ENCODE measurements at places on chromosomes 12 and 14. TPM values are rescaled to one million over a fixed set of nuclear protein-coding genes. Genes with fewer than 3 reads are reported as not detected.

AHNAK2 gene
- not detected for total RNA-seq

NAV3 gene
- total RNA-seq, result not detected

TIMELESS gene
- total RNA-seq, result 61.6 TPM

TCL1B gene
- total RNA-seq, result not detected

CELA1 gene
- 0.26 TPM for total RNA-seq

EIF2B2 gene
- total RNA-seq, result 68.5 TPM

KIF26A gene
- 0.05 TPM for total RNA-seq

GRIN2B gene
- not detected for total RNA-seq

SIX6 gene
- total RNA-seq, result not detected

- DNase-seq, result no peak
- H3K27ac ChIP-seq, result peak overlapping the region; percentile 65
- H3K36me3 ChIP-seq, result peaks cover 20% of the 10 kb centered on the region
- no peaks in the 10 kb centered on the region for H3K27me3 ChIP-seq
- peaks cover 21% of the 10 kb centered on the region for H3K4me1 ChIP-seq
Observed at GRCh38 chr14:58356268-58356667, 39.5 kb upstream of the TOMM20L start.

DNA sequence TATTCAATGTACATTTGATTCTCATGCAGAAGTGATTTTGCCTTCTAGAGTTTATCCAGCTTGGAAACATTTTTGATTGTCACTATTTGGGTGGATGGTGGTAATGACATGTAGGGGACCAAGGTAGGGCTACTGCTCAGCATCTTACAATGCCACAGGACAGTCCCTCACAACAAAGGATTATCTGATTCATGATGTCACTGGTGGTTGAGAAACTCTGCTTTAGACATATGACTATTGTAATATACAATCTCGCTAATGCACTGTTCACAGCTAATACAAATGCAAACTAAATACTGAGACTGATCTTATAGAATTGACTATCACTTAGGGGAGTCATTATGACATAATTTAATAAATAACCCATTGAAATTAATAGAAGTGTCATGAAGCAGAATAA lies 60.4 kb upstream of the BTG1 start:
- H3K4me3 ChIP-seq, result no peak overlapping the region
- peaks cover 32% of the 10 kb centered on the region for H3K4me1 ChIP-seq
- H3K27ac ChIP-seq, result no peak overlapping the region
- H3K36me3 ChIP-seq, result no peaks in the 10 kb centered on the region
- H3K27me3 ChIP-seq, result no peaks in the 10 kb centered on the region

- peak; percentile 45 for DNase-seq
- H3K4me1 ChIP-seq, result no peaks in the 10 kb centered on the region
- no peaks in the 10 kb centered on the region for H3K27me3 ChIP-seq
- no peaks in the 10 kb centered on the region for H3K36me3 ChIP-seq
- no peak overlapping the region for H3K4me3 ChIP-seq
Observed at GRCh38 chr14:67583711-67584644, 16.1 kb downstream of the PIGH start.

DNA sequence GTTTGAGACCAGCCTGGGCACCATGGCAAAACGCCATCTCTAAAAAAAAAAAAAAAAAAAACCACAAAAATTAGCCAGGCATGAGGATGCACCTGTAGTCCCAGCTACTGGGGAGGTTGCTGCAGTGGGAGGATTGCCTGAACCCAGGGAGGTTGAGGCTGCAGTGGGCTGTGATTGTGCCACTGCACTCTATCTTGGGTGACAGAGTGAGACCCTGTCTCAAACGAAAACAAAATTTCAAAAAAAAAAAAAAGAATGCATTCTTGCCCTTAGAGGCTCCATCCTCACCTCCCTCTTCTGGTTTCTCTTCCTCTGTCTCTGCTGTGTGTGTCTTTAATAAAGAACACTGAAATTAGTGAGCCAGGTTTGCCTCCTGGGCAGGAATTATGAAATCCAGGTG lies 107.8 kb downstream of the VCPKMT start:
- no peak overlapping the region for H3K27ac ChIP-seq
- no peaks in the 10 kb centered on the region for H3K27me3 ChIP-seq
- H3K4me3 ChIP-seq, result no peak overlapping the region
- no peak for DNase-seq
- peaks cover 20% of the 10 kb centered on the region for H3K4me1 ChIP-seq

DNA sequence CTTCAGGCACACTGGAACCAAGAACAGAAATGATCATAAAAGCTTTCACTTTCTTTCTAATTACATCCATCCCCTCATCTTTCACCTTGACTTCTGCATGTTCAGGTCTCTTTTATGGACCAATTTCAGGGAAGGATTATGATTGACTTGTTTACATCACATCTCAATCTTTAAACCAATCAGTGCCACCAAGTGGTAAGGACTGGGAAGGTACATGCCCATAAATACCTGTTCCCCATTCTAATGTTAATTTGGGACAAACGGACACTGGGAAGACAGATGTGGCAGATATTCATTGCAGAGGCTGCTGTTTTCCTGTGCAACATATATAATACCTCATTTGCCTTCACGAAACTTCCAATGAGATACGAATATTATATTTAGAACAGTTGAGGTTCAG lies 978.1 kb downstream of the GALC start:
- no peaks in the 10 kb centered on the region for H3K4me1 ChIP-seq
- no peak overlapping the region for H3K4me3 ChIP-seq
- no peak for DNase-seq

GRCh38 chr12:109600481-109600880 lies 26.9 kb downstream of the MVK start:
- peaks cover 18% of the 10 kb centered on the region for H3K4me1 ChIP-seq
- no peak overlapping the region for H3K4me3 ChIP-seq
- H3K27me3 ChIP-seq, result no peaks in the 10 kb centered on the region
- no peak overlapping the region for H3K27ac ChIP-seq

DNA sequence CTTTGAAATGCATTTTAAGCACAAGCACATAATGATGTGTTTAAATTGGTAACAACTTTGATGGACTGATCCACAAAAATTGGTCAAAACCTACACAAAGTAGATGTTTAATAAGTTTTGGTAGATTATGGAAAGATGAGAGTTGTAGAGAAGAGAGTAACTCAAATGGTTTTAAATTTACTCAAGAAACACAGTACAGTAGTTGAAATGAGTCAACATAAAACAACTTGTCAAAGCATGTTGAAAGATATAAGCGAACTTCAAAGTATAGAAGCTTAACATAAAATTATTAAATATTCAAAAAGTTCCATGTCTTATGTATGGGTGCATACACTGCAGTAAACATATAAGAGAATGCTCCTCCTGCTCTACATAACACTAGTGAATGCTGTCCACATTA lies 49.4 kb downstream of the KITLG start:
- no peak for DNase-seq
- H3K4me3 ChIP-seq, result no peak overlapping the region
- H3K36me3 ChIP-seq, result no peaks in the 10 kb centered on the region
- no peak overlapping the region for H3K27ac ChIP-seq

- no peak for DNase-seq
- H3K4me3 ChIP-seq, result no peak overlapping the region
- peaks cover 7% of the 10 kb centered on the region for H3K4me1 ChIP-seq
- no peak overlapping the region for H3K27ac ChIP-seq
- no peaks in the 10 kb centered on the region for H3K27me3 ChIP-seq
- no peaks in the 10 kb centered on the region for H3K36me3 ChIP-seq
Observed at GRCh38 chr12:19186722-19187661, 57.5 kb downstream of the PLEKHA5 start.

DNA sequence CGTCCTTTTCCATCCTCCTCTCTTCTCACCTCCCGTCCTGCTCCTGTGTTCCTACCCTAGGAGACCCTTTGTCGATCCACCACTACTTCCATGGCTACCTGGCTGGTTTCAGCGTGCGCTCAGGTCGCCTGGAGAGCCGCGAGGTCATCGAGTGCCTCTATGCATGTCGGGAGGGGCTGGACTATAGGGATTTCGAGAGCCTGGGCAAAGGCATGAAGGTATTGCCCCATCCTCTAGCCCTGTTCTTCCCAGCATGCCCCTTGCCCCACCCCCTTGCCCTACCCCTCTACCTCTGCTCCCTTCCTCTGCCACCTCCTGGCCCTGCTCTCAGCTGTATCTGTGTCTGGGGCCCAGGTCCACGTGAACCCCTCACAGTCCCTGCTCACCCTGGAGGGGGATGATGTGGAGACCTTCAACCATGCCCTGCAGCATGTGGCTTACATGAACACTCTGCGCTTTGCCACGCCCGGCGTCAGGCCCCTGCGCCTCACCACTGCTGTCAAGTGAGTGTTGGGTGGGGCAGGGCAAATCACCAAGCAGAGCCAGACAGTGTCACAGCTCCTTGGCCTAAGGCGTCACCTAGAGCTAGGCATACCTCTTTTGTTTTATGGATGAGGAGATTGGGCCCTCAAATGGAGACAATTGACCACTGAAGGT lies 12.8 kb downstream of the CLSTN3 start:
- DNase-seq, result no peak
- H3K36me3 ChIP-seq, result peaks cover 4% of the 10 kb centered on the region
- no peaks in the 10 kb centered on the region for H3K27me3 ChIP-seq
- H3K27ac ChIP-seq, result no peak overlapping the region
- H3K4me1 ChIP-seq, result no peaks in the 10 kb centered on the region
- H3K4me3 ChIP-seq, result no peak overlapping the region

GRCh38 chr12:75890141-75890540 lies 141.4 kb downstream of the PHLDA1 start:
- DNase-seq, result no peak
- H3K4me1 ChIP-seq, result peaks cover 4% of the 10 kb centered on the region
- H3K4me3 ChIP-seq, result no peak overlapping the region
- H3K27ac ChIP-seq, result no peak overlapping the region

DNA sequence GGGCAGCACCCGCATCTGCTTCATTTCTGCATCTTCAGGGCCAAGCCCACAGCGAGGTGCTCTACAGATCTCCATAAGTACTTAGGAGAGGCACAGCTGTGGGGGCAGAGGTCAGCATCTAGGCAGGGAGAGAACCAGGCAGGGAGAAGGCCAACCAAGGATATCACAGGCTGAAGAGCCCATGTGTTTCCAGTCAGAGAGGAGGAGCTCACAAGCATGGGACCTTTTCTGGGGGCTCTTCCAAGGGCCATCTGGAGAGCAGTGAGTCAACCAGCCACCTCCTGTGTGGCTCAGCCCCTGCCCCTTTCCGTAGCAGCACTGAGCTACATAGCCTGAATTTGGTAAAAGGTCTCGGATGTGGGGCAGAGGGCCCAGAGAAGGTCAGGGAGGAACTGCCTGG lies 78.5 kb downstream of the ARL6IP4 start:
- H3K4me3 ChIP-seq, result no peak overlapping the region
- no peak overlapping the region for H3K27ac ChIP-seq
- no peaks in the 10 kb centered on the region for H3K36me3 ChIP-seq
- no peaks in the 10 kb centered on the region for H3K27me3 ChIP-seq
- peaks cover 23% of the 10 kb centered on the region for H3K4me1 ChIP-seq
- no peak for DNase-seq

- H3K27me3 ChIP-seq, result no peaks in the 10 kb centered on the region
- H3K4me3 ChIP-seq, result peak overlapping the region; percentile 47
- H3K27ac ChIP-seq, result peak overlapping the region; percentile 95
- H3K4me1 ChIP-seq, result peaks cover 94% of the 10 kb centered on the region
Observed at GRCh38 chr14:61533513-61534255, 161.6 kb upstream of the HIF1A start.

DNA sequence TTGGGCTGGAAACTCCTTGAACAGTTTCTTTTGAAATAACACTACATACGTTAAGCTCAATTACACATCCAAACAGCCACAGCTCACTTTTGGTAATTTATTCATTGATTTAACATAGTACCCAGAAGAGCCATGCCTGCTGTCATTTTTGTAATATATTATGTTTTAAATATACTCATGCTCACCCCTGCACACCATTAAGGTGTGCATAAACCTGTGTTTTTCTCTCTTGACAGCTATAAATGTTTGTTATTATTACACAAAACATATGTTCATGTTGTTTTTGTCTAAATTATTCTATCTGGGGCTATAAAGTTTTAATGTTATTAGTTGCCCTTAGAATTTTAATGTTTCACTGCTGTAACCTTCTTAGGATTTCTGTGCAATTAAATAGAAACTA lies 296.1 kb downstream of the AKAP6 start:
- no peaks in the 10 kb centered on the region for H3K4me1 ChIP-seq
- DNase-seq, result no peak
- H3K4me3 ChIP-seq, result no peak overlapping the region
- no peaks in the 10 kb centered on the region for H3K27me3 ChIP-seq
- H3K36me3 ChIP-seq, result no peaks in the 10 kb centered on the region
- no peak overlapping the region for H3K27ac ChIP-seq

DNA sequence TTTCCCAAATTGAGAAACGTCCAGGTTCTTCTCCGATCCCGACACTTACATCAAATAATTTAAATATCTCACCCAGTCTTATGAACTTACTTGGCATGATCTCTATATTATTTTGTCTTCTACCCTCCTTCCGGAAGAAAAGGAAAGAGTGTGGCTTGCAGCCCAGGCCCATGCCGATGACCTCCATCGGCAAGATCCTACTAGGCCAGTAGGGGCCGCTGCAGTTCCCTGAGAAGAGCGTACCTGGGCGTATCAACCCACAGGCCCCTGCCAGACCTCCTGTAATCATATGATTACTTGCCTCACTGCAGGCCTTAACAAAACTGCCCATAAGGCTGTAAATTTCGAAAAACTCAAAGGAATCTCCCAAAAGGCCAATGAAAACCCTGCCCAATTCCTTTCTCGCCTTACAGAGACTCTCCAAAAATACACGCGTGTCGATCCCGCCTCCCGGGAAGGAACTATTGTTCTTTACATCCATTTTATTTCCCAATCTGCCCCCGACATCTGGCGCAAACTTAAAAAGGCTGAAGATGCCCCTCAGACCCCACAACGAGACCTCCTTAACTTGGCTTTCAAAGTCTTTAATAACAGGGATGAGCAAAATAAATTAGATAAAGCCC lies 69.6 kb downstream of the MOK start:
- no peaks in the 10 kb centered on the region for H3K27me3 ChIP-seq
- H3K4me1 ChIP-seq, result no peaks in the 10 kb centered on the region
- no peak overlapping the region for H3K4me3 ChIP-seq
- peak; percentile 85 for DNase-seq
- no peak overlapping the region for H3K27ac ChIP-seq
- no peaks in the 10 kb centered on the region for H3K36me3 ChIP-seq

- peaks cover 22% of the 10 kb centered on the region for H3K4me1 ChIP-seq
- no peak for DNase-seq
- no peaks in the 10 kb centered on the region for H3K36me3 ChIP-seq
Observed at GRCh38 chr12:54377797-54378515, 6.6 kb downstream of the ZNF385A start.

DNA sequence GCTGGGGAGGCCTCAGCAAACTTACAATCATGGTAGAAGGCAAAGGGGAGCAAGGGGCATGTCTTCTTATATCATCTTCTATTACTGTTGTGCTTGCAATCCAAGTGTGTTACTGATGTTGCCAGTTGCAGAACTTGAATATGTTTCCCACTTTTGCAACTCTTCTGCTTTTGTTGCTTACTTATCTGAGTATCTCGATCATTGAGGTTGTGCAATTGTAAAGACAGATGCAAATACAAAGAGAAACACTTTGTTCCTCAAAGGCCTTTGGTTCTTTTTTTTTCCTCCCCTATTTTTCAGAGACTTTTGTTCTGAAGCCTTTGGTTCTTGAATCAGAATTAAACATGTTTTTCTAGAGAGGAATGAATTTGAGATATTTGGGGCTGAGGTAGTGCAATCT lies 3.7 kb upstream of the COX8C start:
- H3K4me3 ChIP-seq, result no peak overlapping the region
- no peaks in the 10 kb centered on the region for H3K27me3 ChIP-seq
- no peaks in the 10 kb centered on the region for H3K4me1 ChIP-seq
- no peak for DNase-seq
- H3K27ac ChIP-seq, result no peak overlapping the region
